ENCODE measurements at places on chromosomes 6 and 20.

- DNase-seq: no peak
Measured at GRCh38 chr6:52518279-52518945, 58.4 kb downstream of the TRAM2 start.

DNA sequence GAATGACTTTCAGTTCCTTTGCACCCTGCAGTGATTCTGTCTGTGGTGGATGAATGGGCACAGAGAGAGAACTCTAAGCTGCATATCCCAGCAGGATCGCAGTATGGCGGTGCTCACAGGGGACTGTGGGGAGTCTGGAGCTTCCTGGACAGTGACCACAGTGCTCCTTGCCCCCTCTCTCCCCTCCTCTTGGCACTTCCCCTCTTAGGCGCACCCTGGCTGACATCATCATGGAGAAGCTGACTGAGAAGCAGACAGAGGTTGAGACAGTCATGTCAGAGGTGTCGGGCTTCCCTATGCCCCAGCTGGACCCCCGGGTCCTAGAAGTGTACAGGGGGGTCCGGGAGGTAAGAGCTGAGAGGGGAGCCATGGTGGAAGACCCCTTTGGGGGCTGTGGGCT is 8.6 kb downstream of the BYSL start:
- DNase-seq: no peak

GRCh38 chr20:63497138-63497945 is 1.5 kb downstream of the EEF1A2 start:
- no peak for DNase-seq

DNA sequence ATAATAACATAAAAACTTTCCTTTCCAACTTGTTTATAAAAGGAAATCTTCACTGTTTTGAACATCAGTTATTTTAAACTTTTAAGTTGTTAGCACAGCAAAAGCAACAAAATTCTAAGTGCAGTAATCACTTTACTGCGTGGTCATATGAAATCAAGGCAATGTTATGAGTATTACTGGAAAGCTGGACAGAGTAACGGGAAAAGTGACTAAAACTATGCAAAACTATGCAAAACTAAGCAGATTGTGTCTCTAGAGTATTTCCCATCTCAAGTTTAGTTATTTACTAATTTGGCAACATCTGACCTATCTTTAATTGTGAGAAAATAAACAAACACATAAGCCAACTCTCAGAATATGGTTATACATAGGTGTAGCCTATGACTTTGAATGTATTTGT is 10.9 kb upstream of the ANKEF1 start:
- DNase-seq: no peak

DNA sequence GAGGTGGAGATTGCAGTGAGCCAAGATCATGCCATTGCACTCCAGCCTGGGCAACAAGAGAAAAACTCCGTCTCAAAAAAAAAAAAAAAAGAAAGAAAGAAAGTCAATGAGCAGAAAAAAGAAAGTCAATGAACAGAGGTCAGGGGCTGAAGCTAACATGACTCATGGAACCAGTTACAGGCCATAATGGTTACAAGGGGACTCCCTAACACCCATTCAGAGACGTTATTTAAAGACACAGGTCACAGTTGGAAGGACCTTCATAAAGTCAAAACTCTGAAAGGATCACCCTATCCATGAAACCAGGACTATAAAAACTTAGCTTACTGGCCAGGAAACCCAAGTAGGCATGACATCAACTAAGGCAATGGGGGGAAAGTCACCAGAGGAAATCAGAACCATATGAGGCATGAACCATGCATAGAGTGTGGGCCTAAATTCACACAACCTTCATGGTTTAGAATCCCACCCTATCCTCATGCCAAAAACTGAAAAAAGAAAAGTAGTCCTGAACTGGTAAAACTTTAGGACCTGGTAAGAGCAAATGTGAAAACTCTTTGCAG is 18.2 kb downstream of the FBXL4 start:
- DNase-seq: no peak

DNA sequence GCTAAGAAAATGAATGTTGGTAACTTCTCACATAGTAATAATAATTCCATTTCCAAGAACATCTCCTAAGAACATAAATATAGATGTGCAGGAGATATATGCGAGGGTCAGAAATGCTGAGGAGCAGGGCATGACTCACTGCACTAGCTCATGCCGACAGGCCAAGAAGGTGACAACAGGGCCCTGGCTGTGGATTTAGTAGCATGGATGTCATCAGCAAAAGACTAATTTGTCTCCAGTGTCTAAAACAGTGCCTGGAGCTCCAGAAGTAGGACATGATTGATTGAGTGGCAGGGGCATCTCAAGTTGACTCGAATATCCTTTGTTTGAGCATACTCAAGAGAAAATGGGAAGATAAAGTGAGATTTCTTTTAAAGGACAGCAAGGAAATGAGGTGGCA is 207.0 kb upstream of the FOXA2 start:
- no peak for DNase-seq

GRCh38 chr20:11912013-11912658 is 5.6 kb upstream of the BTBD3 start:
- no peak for DNase-seq

GRCh38 chr6:39646751-39647420 is 78.3 kb downstream of the KIF6 start:
- DNase-seq: no peak

GRCh38 chr6:158879180-158879579 is 60.0 kb upstream of the EZR start:
- no peak for DNase-seq

DNA sequence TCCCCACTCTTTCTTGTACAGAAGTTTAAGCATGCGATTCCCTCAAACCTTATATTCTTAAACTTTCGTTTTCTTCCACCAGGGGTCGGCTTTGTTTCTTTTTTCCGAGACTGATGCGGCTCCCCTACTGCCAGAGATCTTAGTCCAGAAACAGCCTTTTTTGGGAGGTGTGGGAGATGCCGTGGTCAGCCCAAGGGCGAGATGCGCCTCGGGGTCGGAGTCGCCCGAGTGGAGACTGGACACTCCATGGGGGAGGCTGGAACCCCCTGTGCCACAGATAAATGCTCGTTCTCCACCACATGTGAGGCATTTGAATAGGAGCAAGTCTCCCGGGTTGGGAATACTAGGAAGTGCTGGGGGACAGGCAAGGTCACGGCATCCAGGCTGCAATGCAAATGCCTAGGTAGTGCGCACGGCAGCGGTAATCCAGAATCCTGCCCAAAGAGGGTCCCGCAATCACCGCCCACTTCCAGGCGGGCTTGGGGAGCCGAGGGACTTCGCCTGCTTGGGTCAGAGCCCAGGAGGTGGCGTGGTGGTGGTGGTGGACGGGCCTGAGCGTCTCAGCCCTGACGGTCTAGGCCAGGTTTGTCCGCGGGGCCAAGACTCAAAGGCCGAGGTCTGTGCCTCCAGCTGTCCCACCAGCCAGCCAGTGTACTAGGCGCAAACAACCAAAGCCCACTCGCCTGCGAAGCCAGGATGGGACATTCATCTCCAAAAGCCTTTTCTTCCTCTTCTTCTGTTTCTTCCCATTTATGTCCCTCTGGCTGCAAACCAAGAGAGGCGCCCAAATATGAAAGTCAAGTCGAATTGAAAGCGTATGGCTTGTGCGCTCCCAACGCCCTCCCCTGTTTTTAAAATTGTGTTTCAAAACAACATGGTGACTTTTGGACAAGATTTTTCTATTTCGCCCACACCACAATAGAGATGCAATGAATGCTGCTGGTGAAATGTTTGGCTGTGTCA is 39.3 kb upstream of the OSTM1 start:
- no peak for DNase-seq

DNA sequence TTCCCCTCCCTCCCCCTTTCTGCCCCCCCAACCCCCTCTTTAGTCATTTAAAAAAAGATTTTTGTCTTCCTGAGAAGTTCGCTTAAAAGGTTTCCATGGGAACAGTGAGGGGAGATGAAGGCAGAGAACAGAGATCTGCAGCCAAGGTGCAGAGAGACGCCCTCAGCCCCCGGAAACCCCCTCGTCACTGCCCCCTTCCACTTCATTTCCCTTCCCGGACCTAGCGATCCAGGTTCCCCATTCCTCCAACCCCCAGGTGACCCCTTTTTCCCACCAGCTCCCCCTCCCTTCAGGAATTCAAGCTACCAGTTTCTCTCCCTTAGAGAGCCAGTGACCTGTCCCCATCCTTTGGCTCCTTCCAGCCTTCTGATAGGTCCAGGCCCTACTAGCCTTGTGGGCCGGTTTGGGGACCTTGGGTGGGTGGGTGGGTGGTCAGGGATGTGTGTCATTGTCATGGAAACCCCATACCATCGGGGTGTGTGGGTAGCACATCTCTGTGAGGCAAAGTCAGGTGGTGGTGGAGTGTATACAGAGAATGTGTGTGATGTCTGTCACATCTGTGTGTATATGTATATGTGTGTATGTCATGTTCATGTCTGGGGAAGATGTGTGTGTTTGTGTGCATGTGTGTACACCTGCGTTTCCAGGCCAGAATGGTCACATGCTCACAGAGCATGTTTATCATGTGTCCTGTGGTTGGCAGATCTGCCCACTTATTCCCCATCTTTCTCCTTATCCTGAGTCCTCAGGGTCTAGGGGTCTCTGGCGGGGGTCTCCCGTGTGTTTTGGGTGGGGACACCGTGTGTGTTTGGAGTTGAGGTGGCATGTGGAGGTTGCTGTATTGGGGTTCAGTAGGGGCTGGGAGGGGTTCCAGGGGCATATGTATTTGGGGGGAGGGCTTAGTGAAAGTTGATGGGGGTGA is 7.0 kb downstream of the SYNGAP1 start:
- no peak for DNase-seq

- no peak for DNase-seq
Measured at GRCh38 chr6:164928728-164929407, 380.5 kb downstream of the C6orf118 start.

- no peak for DNase-seq
Measured at GRCh38 chr20:25487306-25487705, 79.8 kb downstream of the GINS1 start.

GRCh38 chr6:109183109-109183650 is 87.9 kb downstream of the CEP57L1 start:
- no peak for DNase-seq

DNA sequence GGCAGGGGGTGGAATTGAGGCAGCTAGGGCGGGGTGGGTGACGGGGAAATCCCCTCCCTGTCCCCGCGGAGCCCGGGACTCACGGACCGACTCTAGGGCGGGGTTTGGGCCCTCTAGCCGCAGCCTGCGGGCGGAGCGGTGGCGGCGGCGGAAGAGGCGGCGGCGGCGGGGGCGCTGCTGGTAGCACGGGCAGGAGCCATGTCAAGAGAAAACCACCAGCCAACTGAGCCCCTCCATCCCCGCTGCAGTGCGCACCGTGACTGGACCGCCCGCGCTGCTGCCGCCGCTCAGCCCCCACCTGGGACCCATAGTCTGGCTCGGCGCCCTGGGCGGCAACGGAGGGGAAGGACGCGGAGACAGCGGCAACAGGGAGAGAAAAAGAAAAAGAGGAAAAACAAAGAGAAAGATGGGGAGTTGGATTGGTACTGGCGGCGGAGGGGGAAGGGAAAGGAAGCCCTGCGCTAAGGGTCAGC is 1.2 kb upstream of the C6orf62 start:
- DNase-seq: no peak

- no peak for DNase-seq
Measured at GRCh38 chr6:146859795-146860495, 261.2 kb downstream of the ADGB start.

DNA sequence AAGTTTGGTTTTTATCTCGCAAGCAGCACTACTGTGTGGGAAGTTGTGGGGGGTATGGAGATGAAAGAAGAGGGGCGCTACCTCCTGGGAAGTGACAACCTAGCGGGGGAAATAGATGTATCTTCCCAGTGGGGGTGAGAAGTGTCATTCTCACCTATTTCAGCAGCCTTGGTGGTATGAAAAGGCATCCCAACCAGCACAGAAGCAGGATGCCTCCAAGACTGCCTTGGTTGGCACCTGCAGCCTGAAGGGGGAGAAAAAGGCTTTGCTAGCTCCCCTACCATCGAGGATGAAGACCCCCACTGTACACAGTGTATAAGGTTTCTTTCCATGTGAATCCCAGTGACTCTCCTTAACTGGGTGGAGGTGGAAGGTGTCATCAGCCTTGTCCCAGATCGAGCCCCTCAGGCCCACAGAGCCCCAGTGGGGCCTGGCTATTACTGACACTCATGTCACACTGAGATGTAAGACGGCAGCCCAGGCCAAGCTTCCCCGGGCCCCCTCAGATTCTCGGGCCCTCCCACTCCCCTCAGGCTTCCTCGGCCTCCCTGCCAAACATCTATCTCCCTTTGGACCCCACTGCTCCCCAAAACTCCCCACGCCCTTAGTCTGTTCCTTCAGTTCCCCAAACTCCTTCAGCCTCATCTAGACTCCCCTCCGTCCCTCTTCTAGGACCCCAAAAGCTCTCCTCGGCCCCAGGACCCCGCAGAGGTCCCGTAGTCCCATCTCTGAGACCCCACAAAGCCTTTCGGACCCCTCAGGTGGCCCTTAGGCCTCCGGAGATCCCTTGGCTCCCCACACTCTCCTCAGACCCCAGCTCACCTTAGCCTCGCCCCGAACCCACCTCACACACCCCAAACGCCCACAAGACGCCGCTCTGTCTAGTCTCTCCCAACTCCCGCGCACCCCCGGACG is 688 bp downstream of the COMMD7 start:
- DNase-seq: no peak

- no peak for DNase-seq
Measured at GRCh38 chr6:22357724-22358189, 60.9 kb upstream of the PRL start.

GRCh38 chr6:78020586-78020985 is 367.7 kb downstream of the MEI4 start:
- DNase-seq: no peak

- no peak for DNase-seq
Measured at GRCh38 chr6:52209770-52210169, 23.6 kb downstream of the IL17A start.

- no peak for DNase-seq
Measured at GRCh38 chr6:13383328-13384163, 55.2 kb upstream of the TBC1D7 start.

- no peak for DNase-seq
Measured at GRCh38 chr6:144334150-144334708, 49.1 kb downstream of the UTRN start.

- no peak for DNase-seq
Measured at GRCh38 chr6:135546680-135547418, 49.3 kb upstream of the AHI1 start.

DNA sequence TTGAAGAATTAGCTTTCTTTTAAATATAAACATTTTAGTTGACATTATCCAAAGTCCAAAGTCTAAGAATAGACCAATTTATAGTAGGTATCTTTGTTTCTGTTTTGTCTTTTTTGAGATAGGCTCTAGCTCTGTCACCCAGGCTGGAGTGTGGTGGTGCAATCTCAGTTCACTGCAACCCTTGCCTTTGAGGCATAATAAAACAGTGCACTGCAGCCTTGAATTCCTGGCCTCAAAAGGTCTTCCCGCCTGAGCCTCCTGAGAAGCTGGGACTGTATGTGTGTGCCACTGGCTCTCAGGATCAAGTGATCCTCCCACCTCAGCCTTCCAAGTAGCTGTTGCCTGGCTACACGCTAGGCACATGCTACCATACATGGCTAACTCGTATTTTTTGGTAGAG is 135.4 kb downstream of the REV3L start:
- DNase-seq: no peak
